ENCODE measurements at places on chromosomes 6 and 20.

DNA sequence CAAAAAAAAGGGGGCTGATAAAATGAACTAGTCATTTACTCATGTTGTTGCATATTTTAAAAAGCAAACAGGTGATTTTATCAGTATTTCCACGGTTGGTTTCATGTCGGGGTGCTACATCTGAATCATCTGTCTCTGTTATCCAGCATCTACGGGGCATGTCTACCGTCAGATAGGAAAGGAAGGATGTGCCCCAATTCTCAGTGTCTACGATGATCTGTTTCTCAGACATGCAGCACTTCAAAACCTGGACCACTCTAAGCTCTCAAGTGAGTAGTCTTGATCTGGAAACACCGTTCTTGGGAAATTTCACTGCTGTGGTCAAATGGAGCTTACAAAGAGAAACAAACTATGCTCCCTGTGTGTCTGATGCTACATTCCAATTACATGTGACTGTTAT, 240.3 kb upstream of the TAB2 start:
- DNase-seq, result no peak

DNA sequence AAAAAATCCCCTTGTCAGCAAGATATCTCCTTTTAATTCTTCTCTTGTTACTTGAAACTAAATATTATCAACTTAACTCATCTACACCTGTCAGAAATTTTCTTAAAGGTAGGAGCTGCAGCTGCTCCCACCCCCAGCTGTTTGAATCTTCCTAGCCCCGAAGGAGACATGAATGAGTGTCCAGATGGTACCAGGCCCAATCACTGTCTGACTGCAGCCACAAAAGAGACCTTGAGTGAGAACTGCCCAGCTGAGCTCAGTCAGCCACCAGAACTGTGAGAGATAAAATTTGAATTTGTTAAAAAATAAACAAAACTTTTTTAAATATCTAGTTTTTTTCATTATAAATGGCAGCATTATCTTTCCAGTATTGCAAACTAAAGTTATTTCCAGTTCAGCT, 84.7 kb downstream of the PRSS35 start:
- DNase-seq, result no peak

DNA sequence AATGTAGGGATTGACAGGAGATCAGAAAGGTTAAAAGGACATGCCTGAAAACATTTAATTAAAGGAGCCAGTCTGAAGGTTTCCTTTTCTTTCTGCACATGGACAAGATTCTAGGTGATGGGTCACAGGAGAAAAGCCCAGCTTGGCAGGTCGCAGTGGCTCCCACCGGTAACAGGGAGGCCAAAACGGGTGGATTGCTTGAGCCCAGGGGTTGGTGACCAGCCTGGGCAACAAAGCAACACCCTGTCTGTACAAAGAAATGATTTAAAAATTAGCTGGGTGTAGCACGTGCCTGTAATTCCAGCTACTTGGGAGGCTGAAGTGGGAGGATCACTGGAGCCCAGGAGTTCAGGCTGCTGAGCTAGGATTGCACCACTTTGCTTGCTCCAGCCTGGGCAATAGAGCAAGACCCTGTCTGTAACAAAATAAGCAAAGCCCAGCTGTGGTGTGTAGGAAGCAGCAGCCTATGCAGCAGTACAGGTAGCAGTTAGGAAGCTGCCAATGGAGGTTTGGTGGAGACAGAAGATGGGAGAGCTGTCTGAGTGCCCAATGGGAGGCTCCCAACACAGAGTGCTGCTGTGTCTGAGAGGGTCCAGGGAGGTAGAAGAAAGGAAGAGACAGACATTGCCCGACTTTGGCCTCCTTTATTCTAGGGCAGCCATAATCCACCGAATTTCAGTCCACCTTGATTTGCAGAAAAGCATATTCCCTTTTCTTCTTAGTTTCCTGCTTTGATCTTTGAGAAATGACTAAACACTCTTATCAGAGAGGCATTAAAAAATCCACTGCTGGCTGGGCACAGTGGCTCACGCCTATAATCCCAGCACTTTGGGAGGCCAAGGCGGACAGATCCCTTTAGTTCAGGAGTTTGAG, 7.1 kb upstream of the AP5S1 start:
- DNase-seq, result no peak

GRCh38 chr6:160042014-160042773, 73.3 kb downstream of the IGF2R start:
- no peak for DNase-seq

DNA sequence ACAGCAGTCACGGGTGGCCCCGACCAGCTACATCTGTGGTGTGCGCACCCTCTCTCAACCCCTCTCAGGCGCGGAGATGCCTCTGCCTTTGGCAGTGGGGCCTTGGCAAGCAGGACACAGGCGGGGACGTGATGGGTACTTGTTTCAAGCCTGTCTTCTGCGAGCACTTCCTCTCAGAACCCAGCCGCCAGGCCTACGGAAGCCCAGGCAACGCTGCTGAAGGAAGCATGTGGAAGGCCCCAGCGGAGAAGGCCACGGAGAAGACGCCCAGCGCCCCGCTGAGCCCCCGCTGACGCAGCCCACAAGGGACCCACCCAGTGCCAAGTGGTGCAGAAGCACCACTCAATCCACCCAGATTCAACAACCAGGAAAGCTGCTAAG, 13.0 kb downstream of the SERPINB6 start:
- no peak for DNase-seq

DNA sequence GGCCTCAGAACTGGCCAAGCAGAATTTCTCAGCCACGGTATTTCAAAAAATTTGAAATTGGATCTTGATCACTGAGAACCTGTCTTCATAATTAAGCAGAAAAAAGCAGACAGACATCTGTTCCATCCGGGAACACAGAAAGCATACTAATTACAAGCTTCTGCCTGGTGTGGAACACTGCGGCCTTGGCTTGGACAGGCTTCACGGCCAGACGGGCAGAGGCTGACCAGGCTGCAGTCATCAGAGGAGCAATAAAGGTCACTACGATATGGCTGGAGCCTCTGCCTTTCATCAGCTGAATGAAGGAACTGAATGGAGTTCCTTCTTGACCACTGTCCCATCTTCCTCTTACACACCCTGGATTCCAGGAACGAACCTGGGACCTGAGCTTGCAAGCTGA, 3.9 kb upstream of the NRSN1 start:
- DNase-seq, result no peak

- DNase-seq, result no peak
Observed at GRCh38 chr20:16580620-16581019, 7.4 kb upstream of the KIF16B start.

- no peak for DNase-seq
Observed at GRCh38 chr6:43075670-43076463, at the start of gene PTK7. Gene PTK7, plus strand, starts transcription at chr6:43076314. Its CDS starts 175 bp downstream, at chr6:43076489.

- DNase-seq, result no peak
Observed at GRCh38 chr6:124479991-124480430, 482.2 kb upstream of the RNF217 start.

Data from left renal cortex interstitium (tissue), 4 donors.